ENCODE measurements at places on chromosomes 4 and X.

- DNase-seq = no peak
Observed at GRCh38 chr4:91298824-91299223, 1004.9 kb upstream of the GRID2 start.

- no peak for DNase-seq
Observed at GRCh38 chr4:7298619-7299009, 106.3 kb downstream of the SORCS2 start.

DNA sequence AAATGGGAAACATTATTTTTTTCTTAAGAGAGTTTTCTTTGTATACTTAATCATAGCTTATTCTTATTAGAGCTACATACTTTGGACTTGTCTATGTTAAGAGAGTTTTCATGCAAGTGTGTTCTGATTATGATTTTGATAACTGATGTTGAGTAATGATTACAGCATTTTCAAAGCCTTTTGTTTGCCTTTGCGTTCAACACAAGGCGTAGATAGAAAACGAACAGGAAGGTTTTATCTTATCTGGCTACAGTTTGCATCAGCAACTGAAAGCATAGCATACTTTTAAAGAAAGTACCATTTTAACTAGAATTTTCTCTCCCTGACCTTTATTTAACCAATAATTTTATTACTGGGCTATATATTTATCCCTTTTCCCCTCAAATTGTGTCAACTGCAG lies 51.6 kb upstream of the PDLIM5 start:
- DNase-seq = no peak

DNA sequence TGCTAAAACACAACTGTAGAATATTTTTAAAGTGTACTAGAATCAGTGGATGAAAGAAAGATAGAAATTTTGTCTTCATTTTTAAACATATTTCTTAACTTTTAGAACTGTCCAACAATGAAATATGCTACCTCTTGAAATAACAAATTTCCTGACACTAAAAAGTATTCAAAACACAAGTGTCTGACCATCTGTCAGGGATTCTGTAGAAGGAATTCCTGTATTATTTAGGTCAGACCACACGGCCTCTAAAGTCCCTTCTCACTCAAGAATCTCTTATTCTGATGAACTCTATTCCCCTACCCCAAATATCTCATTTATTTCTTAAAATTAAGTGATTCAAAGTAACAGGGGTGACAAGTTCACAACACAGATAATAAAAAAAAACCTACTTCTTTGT lies 99.1 kb downstream of the MAML3 start:
- no peak for DNase-seq

DNA sequence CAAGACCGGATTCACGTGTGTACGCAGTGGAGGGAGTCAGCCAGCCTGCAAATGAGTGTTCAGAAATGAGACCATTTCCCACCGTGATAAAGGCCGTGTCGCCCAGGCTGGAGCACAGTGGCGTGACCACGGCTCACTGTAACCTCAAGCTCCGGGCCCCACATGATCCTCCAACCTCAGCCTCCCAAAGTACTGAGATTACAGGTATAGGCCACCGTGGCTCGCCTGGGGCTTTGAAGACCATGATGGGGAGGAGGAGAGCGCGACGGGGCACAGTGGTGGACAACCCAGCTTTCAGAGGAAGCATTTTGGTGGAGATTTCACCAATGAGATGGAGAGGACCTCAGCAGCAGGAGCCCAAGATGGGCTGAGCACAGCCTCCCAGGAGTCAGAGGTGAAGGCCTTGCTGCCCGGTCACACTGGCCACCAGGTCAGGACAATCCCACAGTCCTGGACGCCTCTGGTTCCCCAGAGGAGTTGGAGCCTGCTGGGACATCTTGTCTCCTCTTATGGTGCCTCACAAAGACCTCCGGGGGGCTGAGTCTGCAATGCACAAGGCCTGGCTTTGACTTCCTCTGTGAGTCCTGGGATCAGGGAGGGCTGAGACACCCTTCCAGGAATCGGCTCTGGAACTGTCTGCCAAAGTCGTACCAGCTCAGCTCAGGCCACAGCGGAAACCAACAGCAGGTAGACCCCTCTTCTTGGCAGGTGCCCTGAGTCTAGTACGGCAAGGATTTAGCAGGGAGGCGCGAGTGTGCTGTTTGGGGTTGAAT lies 22.4 kb upstream of the MXD4 start:
- no peak for DNase-seq

DNA sequence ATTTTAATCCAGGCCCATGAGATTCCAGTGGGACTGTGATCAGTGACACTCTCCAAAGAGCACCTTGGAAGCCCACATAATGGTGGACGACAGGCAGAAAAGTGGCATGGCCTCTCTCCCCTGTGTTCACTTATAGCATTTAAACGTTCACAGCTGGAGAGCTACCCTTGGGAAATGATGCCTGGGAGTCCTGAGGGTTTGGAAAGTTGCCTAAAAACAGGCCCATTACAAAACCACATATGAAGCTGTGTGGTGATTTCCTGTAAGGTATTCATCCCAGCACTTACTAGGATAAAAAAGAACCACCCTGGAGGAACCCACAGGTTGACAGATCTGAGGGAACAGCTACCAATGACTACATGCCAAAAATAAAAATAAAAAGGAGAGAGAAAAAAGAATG lies 193.2 kb downstream of the RASL11B start:
- no peak for DNase-seq

GRCh38 chr4:82905205-82905604 lies 4.7 kb downstream of the THAP9 start:
- no peak for DNase-seq

DNA sequence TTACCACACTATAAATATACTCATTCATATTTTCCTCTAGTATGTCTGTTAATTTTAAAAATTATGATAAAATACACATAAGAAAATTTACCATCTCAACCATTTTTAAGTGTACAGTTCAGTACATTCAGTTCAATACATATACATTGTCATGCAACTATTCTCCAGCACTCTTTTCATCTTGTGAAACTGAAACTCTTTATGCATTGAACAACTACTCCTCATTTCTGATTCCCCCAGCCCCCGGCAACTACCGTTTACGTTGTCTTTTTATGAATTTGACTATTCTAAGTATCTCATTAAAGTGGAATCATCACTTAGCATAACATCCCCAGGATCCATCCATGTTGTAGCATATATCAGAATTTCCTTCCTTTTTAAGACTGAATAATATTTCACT lies 8.7 kb downstream of the SMARCAD1 start:
- DNase-seq = no peak

- no peak for DNase-seq
Observed at GRCh38 chr4:11741190-11741652, 312.5 kb upstream of the HS3ST1 start.

DNA sequence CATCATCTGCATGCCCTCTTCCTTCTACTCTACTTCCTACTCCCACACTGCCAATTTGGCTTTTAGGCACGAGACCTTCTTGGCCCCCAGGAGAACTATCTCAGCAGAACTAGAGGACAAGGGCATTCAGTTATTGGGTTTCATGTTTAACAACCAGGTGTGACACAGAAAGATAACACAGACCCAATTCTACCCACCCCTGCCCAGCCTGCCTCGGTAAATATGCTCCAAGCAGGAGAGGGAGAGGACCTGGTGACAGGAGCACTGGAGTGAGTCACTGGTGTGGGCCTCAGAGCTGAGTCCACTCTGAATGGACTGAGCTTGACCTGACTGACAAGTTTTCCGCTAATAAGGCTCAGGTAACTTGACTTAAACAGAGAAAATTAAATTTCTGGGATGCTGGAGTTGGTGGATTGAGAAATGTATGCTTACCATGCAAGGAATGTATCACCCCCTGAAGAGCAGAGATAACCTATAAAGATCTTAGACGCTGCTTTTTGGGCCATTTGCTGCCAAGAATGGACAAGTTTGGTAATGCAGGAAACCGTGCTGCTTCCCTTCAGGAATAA lies 52.5 kb downstream of the CASP3 start:
- no peak for DNase-seq

GRCh38 chr4:38406243-38406642 lies 257.8 kb upstream of the KLF3 start:
- no peak for DNase-seq

DNA sequence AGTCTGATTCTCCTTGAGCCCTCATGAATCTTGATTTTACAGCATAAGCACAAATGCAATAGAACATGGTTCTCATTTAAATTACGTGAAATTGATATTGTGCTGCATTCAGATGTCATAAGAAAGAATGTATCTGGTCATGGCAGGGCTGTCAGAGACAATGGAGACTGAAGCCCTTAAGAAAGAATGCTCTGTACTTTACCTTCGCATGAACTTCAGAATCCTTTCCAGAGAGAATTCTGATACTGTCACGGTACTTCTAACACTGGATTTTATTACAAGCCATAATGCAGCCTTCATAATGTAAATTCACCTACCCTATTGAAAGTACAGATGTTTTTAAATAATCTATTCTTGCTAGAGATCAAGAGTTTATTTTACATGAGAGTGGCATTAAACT lies 677.9 kb upstream of the ADGRL3 start:
- no peak for DNase-seq

- DNase-seq = no peak
Observed at GRCh38 chr4:79872738-79873137, 200.3 kb downstream of the ANTXR2 start.

DNA sequence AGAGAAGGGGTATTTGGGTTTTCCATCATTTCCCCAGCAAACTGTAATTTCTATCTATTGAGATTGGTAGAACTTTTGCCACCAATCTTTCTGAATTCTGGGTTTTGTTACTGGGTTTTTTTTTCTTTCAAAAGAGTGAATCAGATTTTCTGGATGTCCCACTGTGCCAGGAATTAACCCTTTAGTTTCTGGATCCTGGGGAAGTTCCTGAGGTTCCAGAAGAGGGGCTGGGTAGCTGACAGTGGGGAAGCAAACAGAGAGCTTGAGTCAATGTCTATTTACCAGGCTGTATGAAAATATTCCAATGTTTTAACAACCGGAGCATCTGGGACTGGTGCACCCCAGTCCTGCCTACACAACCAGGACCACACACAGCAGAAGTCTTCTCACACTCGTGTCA lies 25.8 kb upstream of the SOD3 start:
- DNase-seq = no peak

GRCh38 chrX:36501169-36501702 lies 506.9 kb upstream of the FAM47C start:
- no peak for DNase-seq

- DNase-seq = no peak
Observed at GRCh38 chrX:119970574-119970973, 27.0 kb upstream of the NKAP start.

- DNase-seq = no peak
Observed at GRCh38 chr4:169153481-169154087, 117.2 kb downstream of the SH3RF1 start.

DNA sequence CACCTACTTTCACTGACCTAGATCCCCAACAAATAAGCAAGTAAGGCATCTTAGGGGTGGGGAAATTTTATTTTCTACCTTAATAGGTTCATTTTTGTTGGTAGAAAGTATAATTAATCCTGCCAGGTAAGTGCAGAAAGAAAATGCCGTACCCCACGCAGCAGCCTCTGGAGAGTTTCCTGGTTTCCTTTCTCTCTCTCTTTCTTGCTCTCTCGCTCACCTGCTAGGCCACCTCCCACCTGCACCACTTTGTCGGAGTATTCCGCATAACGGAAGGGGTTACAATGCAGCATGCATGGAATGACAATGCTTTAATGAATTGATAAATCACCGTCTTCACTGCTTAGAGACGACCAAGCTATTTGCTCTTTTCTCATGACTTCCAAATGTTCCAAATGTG lies 101.0 kb downstream of the SCD5 start:
- DNase-seq = no peak
